HFF-Myc (cell line): ENCODE measurements at places on chromosomes 2 and 18.

- DNase-seq, result no peak
Observed at GRCh38 chr18:72530622-72531021, 13.5 kb downstream of the CBLN2 start.

DNA sequence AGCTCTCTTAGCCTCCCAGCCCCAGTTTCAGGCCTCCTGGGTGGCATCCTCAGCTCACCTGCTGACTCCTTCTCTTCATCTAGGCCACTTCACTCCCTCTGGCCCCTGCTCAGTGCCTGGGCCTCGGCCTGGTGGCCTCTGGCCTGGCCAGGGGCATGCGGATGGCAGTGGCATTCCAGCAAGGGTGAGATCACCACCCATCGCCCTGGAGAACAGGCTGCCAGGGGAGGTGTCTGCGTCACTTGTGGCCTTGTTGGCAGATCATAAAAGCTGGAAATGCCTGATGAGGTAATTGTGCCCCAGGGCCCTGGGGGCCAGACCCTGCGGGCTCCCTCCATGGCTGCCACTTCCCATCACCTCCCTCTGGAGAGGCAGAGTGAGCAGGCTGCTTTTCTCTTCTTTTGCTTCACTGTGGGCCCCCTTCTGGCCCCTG lies 72.5 kb upstream of the SMAD2 start:
- no peak for DNase-seq

GRCh38 chr18:31269566-31269965 lies 48.4 kb upstream of the DSG1 start:
- DNase-seq, result no peak

- peak; percentile 59 for DNase-seq
Observed at GRCh38 chr2:235746257-235746934, 252.6 kb downstream of the AGAP1 start.

DNA sequence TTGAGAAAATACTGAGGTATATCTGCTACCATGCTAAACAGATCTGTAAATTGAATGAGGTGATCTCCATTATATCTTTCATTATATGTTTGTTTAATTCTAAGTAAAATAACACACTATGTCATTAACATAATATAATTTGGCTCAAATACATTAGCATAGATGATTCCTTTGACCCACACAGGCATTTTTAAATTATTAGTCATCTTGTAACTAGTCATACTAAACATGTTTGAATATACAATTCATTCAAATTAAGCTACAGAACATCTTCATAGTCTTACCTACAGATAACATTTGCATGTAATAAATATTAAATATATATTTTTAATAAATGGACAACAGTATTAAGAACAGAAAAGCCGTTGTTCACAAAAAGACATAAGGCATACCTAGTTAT lies 52.7 kb upstream of the KYNU start:
- no peak for DNase-seq

DNA sequence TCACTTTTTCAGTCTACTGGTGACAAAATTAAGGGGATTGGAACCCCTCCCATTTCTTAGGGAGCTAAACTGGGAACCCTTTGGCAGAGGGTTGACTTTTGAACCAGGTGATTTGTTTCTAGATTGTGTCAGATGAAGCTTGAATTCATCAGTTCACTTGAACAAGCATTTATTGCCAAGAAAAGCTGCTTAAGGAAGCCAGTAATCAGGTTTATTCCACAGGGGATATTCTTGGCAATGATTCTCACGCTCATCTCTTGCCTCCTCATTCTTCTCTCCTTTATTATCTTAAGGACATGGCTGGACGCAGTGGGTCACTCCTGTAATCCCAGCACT lies 101.0 kb downstream of the ALPK2 start:
- DNase-seq, result no peak

DNA sequence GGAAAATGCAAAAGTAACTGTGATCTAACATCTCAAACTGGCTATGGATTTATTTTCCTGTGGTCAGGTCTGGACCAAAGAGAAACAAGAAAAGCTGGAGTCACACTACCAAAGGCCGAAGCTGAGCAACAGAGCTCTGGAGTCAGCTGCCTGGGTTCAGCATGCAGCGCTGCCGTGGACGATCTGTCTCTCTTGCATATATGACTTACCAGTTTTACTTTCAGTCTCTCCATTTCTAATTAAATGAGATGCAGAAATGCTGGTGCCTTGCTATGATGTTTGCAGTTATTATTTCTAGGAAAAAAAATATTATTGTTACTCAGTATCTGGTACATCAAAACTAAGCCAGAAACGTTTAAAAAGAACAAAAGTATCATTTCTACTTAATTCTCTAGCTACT lies 813.2 kb downstream of the RNF144A start:
- no peak for DNase-seq

DNA sequence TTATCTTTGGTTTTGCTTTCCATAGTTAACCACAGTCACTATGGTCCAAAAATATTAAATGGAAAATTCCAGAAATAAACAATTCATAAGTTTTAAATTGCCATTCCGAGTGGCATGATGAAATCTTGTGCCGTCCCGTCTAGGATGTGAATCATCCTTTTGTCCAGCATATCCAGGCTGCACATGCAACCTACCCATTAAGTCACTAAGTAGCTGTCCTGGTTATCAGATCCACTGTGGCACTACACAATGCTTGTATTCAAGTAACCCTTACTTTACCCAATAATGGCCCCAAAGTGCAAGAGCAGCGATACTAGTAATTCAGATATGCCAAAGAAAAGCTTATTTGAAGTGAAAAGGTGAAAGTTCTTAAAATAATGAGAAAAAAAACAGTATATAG lies 10.7 kb downstream of the USP34 start:
- peak; percentile 20 for DNase-seq

DNA sequence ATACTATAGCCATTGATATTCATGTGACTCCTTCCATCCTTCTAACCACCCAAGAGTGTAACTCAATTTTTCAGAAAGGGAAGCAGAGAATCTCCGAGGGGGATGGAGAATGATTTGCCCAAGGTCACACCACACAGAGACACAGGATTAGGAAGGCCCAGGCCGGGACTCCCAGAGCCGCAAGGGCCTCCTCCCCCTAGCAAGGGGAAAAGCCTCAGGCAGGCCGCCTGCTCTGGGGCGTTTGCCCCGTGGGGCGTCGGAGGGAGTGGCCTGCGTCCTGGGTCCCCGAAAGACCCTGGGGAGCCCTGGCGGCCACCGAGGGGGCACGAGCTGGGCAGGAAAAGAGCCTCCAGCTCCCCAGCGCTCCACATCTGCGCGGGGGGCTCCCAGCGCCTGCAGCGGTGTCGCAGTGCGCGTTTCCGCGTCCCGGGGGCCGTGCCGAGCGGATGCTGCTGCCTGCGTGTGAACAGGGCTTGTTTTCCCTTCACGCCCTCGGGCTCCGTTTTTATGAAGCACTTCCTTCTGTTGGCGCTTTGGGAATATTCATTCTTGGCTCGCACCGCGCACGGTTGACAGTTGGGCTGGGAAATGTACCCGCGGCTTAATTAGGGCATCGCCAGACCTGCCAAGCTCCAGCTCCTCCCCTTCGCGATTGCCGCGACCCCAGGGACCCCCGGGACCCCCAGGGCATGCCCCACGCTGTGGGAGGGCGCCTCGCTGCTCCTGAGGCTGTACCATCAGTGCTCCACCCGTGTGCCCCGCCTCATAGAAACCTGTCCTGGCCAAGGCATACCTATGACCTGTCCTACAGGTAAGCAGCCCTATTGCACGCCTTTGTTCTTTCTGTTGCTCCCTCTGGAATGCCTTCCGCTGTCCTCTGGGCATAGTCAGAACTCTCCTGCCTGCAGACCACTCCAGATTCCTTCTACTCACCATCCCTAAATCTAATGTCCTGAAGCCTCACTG lies 158.9 kb upstream of the GLI2 start:
- no peak for DNase-seq

DNA sequence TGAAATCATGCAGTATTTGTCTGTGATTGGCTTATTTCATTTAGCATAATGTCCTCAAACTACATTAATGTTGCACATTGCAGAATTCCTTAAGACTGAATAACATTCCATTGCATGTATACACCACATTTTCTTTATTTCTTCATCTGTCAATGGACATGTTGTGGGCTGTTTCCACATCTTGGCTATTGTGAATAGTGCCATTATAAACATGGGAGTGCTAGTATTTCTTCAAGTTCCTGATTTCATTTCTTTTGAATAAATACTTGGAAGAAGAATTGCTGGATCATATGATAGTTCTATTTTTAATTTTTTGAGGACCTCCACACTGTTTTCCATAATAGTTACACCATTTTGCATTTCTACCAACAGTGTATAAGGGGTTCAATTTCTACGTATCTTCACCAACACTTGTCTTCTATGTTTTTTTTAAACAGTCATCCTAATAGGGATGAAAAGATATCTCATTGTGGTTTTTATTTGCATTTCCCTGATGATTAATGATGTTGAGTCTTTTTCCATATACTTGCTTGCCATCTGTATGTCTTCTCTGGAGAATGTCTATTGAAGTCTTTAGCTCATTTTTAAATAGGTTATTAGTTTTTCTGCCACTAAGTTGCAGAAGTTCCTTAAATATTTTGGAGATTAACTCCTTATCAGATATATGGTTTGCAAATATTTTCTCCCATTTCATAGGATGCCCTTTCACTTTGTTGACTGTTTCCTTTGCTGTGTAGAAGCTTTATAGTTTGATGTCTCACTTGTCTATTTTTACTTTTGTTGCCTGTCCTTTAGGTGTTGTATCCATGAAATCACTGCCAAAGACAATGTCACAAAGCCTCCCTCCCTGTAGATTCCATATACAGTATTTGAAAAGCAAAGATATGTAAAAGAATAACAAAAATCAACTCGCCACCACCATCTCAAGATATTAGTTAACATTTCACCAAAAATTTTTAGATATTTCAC lies 14.6 kb downstream of the FBXO11 start:
- no peak for DNase-seq

DNA sequence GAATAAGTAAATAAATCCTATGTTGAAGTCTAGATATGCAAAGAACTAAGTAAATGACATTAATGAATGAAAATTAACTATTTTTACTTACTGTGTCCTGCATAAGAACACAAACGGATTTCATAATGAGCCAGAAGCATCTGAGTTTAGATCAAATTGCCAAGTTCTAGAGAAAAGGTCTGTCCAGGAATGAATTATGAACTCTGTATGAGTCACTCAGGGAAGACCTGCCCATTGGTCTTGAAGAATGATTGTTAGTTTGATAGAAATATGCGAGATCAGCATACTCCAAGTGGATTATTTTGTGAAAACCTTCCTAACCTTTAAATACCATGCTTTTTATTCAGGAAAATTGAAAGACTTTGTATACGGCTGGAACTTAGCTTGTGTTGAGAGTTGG lies 189.5 kb downstream of the DOK6 start:
- no peak for DNase-seq

DNA sequence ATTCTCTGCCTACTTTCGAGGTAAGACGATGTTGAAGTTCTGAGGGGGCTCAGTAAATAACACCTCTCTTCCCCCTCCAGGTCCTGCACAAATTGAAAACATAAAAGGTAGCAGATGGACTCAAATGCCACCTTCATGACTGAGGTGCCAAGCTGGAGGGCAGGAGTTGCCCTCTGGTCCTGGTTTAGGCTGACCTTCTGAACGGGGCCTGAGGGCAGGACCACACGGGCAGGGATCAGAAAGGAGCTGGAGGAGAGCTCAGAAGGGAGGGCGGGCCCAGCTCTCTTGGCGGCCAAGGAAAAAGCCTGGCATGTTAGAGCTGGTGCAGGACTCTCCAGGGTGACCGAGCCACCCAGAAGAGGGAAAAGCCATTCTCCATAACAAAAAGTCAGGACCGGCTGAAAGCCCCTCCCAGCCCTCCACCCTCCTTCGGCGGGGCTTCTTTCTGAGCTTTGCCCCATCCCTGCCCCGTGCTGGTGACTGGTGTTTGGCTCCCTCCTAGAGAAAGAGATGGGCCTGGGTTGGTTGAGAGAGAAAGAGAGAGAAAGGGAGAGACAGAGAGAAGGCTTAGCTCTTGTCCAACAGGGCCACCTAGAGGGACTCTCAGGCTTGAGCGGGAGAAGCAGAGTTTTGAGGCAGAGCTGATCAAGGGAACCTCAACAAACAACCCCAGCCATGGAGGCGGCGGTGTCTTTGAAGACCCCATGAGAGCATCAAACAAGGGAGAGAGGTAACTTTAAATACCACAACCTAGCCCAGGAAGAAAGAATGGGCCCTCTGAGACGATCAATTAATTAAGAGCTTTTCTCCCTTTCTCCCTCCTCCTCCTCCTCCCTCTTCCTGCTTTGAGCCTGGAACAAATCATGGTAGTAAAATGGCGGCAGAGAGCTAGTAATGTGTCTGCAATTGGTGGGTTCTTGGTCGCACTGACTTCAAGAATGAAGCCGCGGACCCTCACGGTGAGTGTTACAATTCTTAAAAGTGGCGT lies 50.8 kb downstream of the WIPF1 start:
- no peak for DNase-seq

GRCh38 chr2:193350509-193350908 lies 1155.8 kb upstream of the TMEFF2 start:
- no peak for DNase-seq

GRCh38 chr2:28588292-28588670 lies 92.4 kb downstream of the PLB1 start:
- DNase-seq, result no peak
